ENCODE measurements at places on chromosomes 1 and 21.

DNA sequence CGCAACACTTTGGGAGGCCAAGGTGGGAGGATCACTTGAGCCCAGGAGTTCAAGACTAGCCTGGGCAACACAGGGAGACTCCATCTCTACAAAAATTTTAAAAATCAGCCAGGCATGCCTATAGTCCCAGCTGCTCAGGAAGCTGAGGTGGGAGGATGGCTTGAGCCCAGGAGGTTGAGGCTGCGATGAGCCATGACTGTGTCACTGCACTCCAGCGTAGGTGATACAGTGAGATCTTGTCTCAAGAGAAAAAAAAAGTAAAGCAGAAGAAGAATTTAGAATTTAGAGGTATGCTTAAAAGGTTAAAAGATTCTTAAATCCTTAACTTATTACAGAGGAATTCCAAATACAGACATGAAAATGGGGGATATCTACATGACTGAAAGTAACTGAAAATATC is 79.5 kb downstream of the SMYD3 start:
- DNase-seq = no peak

DNA sequence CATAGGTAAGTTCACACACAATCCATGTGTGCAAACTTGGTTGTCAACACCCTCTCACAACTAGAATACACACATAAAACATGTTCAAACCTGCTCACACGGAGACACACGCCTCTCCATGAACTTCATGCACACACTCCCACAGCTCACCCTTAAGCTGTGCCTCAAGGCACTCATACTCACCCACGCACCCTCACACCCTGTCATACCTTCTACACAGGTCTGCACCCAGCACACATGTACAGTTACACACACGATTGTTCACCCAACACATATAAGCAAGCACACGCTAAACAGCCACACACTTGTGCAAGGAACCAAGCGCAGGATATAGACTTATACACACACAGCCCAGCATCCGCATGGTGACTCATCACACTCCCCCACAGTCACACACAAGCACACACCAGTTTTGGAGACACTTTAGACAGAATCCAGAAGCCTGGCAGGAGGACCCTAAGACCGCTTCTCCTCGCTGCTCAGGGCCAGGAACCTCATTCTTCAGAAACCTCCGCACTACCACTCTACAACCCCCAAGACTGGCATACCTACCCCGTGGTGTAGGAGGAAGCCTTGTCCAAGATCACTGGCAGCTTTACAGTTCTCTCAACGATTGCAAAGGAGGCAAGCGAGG is 58.7 kb upstream of the ZC3H12A start:
- DNase-seq = no peak

GRCh38 chr21:45427331-45428271 is 22.6 kb downstream of the COL18A1 start:
- peak; percentile 99 for DNase-seq

DNA sequence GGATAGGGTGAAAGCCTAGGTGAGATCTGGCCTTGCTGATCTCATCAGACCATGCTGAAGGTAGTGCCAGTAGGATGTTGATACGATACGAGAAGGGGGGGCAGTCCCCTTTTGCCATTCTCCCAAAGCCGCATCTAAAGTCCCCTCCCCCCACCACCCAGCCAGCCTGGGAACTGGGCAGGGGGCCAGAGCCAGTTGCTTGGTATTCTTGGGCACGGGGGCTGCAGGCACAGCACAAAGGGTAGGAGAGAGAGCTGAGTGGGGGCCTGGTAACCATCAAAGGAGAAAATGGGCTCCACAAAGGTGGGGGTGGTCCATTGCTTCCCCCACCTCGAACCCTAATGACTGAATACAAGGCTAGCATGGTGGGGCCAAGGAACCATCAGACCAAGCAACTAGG is 5.4 kb downstream of the PEA15 start:
- no peak for DNase-seq

DNA sequence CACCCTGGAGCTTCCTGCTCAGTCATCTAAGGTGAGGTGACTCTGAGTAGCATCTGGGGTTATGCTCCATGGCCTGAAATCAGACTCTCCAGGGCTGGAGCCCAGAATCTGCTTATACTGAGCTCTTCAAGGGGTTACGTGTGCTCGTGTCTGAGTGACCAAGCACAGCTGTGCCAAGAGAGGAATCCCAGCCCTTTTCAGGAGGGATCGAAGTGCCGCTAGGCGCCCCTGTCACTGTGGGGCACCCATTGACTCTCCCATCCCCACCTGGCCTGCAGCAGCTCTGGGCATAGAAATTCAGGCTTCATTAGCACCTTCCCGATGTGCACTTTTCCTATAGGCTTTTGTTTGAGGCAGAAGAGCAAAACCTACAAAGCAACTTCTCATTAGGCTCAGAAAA is 13.8 kb downstream of the VASH2 start:
- no peak for DNase-seq

DNA sequence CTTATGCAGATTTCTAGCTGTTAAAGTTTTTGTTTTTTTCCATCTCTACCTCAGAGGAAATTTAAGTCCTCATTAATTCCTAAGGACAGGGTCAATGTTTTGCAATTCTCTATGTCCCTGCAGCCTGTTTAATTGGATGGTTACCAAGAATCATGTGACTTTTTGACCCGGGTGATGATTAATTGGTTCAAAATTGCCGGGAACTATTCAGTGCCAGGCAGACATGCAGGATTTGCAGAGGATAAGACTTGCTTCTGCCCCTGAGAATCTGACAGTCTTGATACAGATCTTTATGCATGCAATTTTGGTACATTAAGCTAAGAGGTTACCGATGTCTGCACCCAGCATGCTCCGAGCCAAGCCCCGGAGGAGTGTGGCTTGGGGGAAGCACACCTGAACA is 87.9 kb downstream of the PLPP3 start:
- DNase-seq = peak; percentile 40

DNA sequence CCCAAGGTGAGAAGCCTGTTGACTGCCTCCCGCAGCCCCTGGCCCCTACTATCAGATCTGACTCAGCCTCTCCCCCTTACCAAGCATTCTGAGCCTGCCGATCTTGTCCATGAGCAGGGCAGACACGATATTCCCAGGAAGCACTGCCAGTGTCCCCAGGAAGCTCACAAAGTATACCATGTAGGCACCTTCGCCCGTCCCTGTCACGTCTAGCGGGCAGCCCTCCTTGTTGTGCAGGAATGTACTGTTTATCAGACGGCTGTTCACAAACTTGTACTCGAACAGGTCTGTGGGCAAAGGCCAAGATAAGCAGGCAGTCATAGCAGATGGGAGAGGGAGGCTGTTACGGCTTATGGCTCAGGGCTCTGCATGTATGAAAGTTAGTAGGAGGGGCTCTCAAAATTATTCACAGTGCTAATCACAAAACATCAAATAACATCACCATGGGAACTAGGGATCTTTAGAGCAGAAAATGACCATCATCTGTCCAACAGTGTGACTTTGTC is 7.3 kb downstream of the BOLA1 start:
- no peak for DNase-seq

GRCh38 chr1:67700692-67701410 is 15.8 kb downstream of the GADD45A start:
- no peak for DNase-seq

GRCh38 chr1:150281758-150282557 is at the start of gene CIART:
Gene CIART (plus strand): TSS chr1:150282554. CDS start chr1:150283268, 714 bp downstream.
- peak; percentile 94 for DNase-seq

GRCh38 chr1:222043444-222044292 is 301.8 kb upstream of the DUSP10 start:
- DNase-seq = peak; percentile 77

- no peak for DNase-seq
These were observed 50.1 kb downstream of the PIK3CD start for GRCh38 chr1:9701665-9702064.

DNA sequence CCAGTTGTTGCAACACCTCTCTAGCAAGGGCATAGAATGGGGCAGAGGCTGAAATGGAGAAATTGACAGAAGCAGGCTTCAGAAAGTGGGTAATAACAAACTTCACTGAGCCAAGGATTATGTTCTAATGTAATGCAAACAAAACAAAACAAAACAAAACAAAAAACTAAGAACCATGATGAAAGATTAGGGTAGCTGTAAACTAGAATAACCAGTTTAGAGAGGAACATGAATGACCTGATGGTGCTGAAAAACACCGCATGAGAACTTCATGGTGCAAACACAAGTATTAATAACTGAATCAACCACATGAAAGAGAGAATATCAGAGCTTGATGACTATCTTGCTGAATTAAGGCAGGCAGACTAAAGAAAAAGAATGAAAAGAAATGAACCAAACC is 1707.7 kb downstream of the BRINP3 start:
- no peak for DNase-seq

GRCh38 chr1:117388328-117388727 is 21.1 kb downstream of the MAN1A2 start:
- no peak for DNase-seq

DNA sequence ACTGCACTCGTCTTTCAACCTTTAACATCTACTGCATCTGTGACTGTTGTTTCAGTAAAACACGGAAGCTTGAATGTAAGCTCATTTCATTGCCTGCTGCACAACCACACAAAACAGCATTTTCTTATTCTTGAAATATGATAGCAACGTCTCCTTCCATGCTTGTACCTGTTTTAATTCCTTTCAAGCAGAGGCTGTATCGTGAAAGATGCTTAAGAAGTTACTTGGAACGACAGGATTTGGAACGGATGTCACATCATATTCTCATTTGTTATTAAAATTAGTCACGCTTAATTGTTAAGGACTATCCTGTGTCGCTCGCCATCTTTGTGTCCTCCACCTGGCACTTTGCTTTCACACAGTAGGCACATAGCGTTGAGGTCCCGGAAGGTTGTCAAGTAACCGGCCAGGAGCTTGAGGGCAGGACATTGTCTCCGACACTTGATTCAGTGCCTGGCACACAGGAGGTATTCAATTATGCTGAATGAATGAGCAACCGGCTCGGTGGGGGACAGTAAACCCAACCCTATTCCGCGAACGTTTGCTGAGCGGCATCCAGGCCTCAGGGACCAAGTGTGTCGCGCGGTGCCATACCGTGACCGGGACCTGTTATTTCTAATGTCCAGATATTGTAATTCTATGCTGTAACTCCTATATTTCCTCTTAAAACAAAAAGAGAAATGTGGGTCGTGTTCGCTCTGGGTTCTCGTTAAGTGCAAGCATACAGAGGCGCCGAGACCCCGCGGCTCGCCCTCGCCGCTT is 499 bp upstream of the SH3GLB1 start:
- DNase-seq = no peak

- no peak for DNase-seq
These were observed at the start of gene PRKCZ for GRCh38 chr1:2049718-2050431. Gene PRKCZ (plus strand): TSS chr1:2050411. CDS start chr1:2050631, 220 bp downstream.

- DNase-seq = no peak
These were observed 56.5 kb downstream of the CDC7 start for GRCh38 chr1:91557039-91557690.

DNA sequence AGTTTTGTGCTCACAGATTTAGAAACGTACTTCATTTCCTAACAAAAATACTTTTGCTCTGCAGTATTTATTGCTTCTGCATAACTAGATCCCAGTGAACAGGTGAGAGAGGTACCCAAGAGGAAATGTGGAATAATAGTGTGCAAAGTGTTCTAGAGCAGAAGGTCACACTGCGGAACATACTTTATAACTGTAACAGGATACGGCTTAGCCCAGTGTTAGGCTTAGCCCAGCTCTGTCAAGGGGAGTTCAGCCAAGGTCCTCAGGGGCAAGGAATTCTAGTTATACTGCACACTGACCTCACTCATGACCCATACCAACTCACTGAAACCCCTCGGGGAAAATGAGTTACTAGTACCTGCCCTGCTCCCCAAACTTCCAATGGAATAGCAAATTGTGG is 55.3 kb downstream of the PTPN14 start:
- DNase-seq = no peak

- DNase-seq = no peak
These were observed 52.3 kb downstream of the UBE4B start for GRCh38 chr1:10085076-10085475.

- no peak for DNase-seq
These were observed 264.5 kb downstream of the OLFM3 start for GRCh38 chr1:101732261-101732660.

DNA sequence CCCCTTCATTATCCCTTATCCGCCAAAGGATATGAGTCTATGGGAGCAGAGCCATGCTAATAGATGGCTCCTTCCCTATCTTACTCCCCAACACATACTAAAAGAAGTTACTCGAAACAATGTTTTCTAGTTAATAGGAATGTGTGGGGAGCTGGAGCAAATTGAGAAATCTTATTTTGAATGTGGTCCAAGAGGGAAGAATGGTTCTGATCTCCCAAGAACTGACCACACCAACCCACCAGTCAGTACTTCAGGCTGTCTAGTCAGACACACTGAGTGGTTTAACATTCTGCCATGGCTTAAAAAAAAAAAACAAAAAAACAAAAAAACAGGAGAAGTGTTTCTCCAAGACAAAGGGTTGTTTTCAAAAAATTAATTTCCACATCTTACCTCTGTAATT is 31.5 kb upstream of the DNASE2B start:
- peak; percentile 32 for DNase-seq

DNA sequence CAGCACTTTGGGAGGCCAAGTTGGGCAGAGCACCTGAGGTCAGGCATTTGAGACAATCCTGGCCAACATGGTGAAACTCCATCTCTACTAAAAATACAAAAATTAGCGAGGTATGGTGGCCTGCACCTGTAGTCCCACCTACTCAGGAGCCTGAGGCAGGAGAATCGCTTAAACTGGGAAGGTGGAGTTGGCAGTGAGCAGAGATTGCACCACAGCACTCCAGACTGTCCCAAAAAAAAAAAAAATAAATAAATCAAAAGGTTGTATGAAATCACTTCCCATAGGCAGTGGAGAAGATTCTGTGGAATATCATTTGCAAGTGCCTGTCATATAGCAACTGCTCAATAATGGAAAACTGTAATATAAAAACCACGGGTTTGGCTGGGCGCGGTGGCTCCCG is 65.1 kb upstream of the SERBP1 start:
- DNase-seq = no peak

DNA sequence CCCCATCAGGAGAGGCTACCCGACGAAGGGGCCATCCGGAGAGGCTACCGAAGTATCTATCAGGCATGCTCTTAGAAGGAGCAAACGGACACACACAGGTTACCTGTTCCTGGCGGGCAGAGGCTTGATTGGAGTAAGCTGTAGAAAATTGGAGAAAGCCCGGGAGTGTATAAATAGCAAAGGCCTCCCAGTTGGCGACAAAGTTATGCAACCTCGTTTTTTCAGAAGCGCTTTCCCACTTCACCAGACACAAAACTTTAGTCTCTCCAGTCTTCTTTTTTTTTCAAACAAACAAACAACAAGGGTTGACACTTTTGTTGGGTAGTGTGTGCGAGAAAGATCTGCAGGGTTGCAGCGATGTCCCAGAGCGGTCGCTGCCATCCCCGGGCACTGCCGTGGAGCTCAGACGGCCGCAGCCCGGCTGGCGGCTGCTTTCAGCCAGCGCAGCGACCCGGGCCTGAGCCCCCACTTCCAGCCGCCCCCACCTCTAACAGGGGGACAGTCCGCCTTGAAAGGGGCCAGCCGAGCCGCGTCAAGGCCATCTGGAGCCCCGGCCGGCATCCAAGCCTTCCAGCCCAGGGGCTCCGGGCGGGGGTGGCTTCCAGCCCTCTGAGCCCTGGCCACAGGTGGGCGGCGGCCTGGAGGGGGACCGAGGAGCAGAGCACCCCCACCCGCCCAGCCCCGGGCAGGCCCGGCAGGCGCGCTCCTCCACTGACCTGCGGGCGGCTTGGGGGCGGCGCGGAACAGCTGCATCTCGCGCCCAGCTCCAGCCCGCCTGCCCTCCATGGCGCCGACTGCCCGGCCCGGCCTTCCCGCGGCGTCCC is 616 bp downstream of the MCOLN3 start:
- peak; percentile 30 for DNase-seq
